A549 (cell line): ENCODE measurements at places on chromosomes 5 and 9. TPM values are rescaled to one million over a fixed set of nuclear protein-coding genes. Genes with fewer than 3 reads are reported as not detected.

Gene SHOC1
- polyA plus RNA-seq: not detected in 3 replicates

Gene SKP1
- polyA plus RNA-seq: 870 to 955 TPM (median 919 TPM) in 3 replicates

Gene NR5A1
- polyA plus RNA-seq: not detected in 3 replicates

Gene ADGRD2
- not detected in 3 replicates for polyA plus RNA-seq

Gene CERT1
- 22.5 to 27.7 TPM (median 22.5 TPM) in 3 replicates for polyA plus RNA-seq

Gene FOXI1
- polyA plus RNA-seq: not detected in 3 replicates

Gene PCDHGA4
- polyA plus RNA-seq: 0.10 to 0.15 TPM (median 0.13 TPM) in 3 replicates

Gene CTXN3
- polyA plus RNA-seq: not detected in 3 replicates

Gene SPINK7
- polyA plus RNA-seq: not detected in 3 replicates

Gene PCDH12
- polyA plus RNA-seq: not detected in 3 replicates

DNA sequence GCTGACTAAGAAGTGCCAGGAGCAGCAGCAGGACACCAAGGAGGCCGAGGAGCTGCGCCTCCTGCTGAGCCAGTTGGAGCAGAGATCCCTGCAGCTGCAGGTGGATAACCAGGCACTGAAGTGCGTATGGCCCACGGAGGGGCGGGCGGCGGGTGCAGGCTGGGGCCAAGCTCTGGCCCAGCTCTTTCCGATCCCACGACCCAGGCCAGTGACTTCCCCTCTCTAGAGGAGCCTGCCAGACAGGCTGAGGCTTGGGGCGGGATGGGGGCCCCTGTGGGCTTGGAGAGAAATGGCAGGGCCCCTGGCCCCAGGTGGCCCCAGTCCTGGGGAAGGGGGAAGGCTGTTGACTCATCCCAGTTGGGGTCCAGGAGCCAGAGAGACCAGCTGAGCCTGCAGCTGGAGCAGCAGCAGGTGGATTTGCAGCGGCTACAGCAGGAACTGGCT lies 3.6 kb downstream of the PTRH1 start:
- no peak for DNase-seq

GRCh38 chr5:35354751-35355150 lies 124.5 kb upstream of the PRLR start:
- DNase-seq: no peak

DNA sequence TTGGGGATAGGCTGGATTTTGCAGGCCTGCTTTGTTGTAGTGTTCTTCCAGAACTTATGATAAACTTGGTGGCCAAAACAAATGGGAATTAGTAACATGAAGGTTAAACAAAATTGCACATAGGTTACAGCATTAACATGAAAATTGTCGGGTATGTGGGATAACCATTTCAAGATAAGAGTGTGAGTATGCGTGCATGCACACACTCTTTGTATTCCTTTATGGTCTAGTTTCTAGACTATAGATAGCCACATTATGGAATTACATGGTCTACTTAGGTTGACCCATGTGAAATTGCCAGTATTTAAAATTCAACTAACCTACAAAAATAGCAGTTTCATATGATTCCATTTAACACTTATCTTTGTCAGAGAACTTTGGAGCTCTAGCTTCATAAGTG lies 1.4 kb downstream of the HMGCR start:
- DNase-seq: no peak

- no peak for DNase-seq
Observed at GRCh38 chr9:15219546-15219945, 87.5 kb downstream of the TTC39B start.

DNA sequence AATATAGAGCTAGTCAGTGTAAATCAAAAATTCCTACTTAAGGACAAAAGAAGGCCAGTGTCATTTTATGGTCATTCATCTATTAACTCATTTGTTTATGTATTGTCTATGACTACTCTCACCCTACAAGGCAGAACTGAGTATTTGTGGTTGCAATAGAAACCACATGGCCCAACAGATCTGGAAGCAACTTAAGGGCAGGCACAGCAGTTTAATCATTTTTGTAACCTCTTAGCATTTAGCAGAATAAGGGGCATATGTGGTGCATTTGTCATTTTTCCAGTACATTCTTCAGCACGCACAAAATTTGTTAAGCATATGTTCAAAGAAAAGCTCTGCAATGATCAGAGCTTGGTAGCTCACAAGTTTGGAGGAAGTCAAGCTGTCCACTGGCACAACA lies 1.1 kb downstream of the FKBP15 start:
- DNase-seq: no peak

GRCh38 chr5:74516211-74516636 lies 124.3 kb downstream of the ENC1 start:
- DNase-seq: peak; percentile 15

DNA sequence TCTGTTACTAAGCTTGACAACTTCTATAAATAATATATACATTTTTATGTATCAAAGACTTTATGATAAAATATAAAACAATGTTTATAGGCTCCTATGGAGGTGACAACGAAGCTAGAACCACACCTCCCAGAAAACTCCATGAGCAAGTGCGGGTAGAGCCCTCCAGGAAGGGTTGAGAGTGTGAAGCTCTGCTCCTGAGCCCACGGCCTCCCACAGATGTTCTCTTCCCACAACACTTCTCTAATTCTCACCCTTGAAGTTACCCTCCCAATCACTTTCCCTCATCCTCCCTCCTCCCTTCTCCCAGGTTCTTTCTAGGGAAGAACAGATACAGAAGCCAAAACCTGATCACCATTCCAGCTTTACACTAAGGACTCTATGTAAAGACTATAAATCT lies 427.6 kb downstream of the SPOCK1 start:
- DNase-seq: no peak

- no peak for DNase-seq
Observed at GRCh38 chr9:94921092-94921471, 194.6 kb downstream of the AOPEP start.

- DNase-seq: no peak
Observed at GRCh38 chr5:76729373-76730290, 13.7 kb downstream of the F2R start.

GRCh38 chr9:68595868-68596267 lies 55.2 kb upstream of the TMEM252 start:
- DNase-seq: no peak
